ENCODE measurements at places on chromosomes 3 and 15.

GRCh38 chr15:60004009-60004845 is at the start of gene FOXB1:
TSS of gene FOXB1 (plus strand) at chr15:60004311. CDS start at chr15:60004964, 653 bp downstream.
- no peak for DNase-seq

DNA sequence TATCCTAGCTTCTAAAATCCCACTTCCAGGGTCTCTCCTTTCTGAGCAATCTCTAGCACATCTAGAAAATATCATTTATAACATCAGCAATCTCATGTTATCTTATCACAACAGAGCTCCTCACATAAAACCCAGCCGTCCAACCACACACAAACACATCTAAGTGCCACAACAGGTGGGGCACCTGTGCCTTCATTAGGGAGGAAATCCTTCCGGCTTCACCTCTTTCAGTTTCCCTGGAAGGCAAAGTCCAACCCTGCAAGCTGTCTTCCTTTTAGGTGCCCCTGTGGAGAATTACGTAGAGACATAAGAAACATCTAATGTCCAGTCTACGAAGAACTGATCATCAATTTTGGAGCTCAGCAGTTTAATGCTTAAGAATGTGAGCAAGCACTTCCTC is 1.6 kb downstream of the ZDHHC3 start:
- DNase-seq: no peak

- DNase-seq: no peak
These were observed 725.4 kb upstream of the NR2F2 start for GRCh38 chr15:95605098-95605497.

DNA sequence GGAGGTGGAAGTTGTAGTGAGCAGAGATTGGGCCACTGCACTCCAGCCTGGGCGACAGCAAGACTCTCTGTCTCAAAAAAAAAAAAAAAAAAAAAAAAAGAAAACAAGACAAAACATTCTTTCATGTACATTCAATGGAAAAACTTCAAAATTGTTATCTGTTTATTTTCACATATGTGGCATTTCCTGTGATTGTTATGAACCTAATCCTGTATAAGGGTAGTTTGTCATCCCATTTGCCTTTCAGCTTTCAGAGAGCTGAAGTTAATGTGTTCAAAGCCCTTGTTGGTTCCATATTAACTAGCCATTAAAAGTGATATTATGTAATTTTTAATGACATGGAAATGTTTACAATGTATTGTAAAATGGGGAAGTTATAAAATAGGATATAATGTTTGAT is 17.3 kb upstream of the NCK1 start:
- no peak for DNase-seq

- DNase-seq: no peak
These were observed 30.1 kb upstream of the SPTSSB start for GRCh38 chr3:161401389-161401788.

DNA sequence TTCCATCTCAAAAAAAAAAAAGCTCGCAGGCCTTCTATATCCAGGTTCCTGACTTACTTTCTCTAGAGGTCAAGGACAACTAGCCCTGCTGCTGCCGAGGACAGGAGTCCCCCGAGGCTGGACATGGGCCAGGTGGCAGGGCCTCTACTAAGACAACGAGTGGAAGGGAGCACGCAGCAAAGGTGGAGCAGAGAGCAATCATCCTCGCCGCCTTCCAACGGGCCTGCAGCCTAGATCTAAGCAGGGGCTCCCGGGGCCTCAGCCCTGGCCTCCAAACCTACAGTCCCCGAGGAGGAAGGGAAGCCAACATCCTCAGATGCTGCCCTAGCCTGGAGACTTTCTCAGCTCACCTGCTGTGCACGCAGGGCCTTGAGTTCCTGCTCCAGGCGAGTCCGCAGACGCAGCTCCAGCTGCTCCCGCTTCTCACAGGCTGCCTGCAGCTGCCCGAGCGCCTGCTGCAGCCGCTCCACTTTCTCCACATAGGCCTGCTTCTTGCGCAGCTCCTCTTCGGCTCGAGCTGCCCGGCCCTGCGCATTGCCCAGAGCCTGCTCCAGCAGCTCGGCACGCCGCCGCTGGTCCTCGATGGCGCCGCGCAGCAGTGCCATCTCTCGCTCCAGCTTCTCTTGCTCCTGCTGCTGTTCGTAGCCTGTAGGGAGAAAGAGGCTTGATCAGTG is 12.9 kb downstream of the AMOTL2 start:
- no peak for DNase-seq

DNA sequence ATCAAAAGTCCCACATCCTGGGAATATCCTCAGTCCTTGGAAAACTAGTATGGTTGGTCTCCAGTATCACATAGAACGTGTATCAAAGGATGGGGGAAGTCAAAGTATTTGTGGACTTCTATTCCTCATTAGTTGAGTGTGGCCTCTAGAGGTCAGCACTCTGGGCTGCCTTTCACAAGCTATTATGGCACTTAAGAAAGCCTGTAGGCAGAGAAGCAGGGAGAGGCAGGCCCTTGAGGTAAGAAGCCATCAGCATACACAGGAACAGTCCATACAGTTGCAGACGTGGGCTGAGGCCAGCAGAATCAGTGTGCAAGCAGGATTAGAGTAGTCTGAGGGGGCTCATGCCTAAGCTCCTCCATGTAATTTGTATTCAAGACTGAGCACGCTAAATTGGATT is 341.7 kb downstream of the CLSTN2 start:
- DNase-seq: no peak

DNA sequence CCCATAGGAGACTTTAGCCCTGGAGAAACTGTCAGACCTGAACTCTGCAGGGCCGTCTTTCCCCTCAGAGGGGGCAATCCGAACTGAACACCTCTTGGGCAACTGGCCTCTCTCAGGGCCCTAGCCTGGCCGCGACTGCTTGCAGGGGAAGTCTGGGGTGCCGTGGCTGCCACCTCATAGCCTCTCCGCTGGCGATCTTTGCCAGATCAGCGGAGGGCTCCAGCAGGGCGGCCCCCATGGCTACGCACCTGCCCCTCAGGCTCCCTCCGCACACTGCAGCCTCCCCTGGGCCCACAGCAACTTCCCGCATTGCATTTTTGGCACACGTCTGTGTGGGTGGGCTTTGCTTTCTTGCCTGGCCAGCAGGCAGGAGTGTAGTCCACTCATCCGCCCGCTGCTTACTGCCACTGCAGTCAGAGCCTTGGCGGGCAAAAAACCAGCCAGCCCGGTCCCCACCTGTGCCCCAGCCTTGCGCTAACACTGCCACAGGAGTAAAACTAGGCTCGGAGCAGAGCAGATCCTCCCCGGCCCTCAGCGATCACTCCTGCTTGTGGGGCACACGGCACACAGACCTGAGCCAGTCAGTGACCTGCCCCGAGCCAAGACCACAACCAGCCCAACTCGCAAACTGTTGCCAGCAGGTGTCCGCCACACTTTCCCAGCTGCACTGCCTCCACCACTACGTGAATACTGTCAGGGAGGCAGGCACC is 266.8 kb upstream of the CBLB start:
- no peak for DNase-seq

DNA sequence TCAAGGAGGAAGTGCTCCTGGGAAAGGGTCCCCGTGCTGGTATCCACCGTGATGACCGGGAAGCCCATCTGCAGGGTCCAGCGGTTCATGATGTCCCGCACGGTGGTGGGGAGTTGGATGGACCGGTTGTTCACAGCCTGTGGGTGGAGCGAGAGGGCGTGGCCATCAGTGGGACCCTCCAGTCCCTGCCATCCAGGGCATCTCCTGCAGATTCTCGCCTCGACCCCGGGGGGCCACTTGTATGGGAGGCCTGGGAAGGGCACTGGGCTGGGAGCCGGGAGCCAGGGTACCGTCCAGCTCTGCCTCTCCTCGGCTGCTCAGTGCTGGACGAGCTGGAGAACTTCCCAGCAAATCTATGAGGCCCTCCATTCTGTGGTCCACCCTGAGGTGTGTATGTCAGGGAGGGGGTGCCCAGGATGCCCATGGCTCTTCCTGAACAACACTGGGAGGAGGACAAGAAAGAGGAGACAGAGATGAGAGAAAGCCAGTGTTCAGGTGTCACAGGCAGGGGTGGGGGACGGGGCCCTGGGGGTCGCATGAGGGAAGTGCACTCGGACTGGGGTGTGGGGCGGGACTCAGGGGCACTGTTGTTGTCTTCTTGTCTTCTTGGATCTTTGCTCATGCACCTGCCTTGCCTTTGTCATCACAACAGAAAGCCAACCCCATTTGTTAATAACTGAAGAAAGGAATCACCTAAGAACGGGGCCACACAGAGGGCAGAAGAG is 13.0 kb downstream of the ANPEP start:
- no peak for DNase-seq

GRCh38 chr3:151568184-151568583 is 107.3 kb upstream of the IGSF10 start:
- no peak for DNase-seq

DNA sequence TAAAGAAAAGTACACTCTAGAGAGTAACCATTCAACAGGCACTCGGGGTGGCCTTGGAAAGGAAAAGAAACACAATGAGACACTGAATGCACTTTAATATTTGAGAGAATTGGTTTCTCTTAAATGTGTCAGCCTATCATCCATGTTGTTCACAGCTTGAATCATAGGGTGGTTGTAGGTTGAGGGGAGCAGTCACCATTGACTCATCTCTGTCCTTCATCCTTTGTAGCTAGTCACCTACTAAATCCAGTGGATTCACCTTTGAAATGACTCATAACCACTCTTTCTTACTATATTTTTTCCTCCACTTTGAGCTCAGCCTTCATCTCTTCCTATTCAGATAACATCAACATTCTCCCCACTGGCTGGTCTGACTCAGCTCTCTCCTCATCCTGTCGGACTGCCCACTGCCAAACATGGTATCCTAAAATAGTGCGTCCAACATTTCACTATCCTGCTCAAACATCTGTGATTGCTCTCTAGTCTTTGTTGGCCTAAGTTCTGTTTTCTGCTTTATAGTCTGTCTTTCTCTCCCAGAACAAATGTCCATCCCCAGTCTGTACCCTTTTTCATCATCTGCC is 182.7 kb upstream of the GADL1 start:
- peak; percentile 28 for DNase-seq

DNA sequence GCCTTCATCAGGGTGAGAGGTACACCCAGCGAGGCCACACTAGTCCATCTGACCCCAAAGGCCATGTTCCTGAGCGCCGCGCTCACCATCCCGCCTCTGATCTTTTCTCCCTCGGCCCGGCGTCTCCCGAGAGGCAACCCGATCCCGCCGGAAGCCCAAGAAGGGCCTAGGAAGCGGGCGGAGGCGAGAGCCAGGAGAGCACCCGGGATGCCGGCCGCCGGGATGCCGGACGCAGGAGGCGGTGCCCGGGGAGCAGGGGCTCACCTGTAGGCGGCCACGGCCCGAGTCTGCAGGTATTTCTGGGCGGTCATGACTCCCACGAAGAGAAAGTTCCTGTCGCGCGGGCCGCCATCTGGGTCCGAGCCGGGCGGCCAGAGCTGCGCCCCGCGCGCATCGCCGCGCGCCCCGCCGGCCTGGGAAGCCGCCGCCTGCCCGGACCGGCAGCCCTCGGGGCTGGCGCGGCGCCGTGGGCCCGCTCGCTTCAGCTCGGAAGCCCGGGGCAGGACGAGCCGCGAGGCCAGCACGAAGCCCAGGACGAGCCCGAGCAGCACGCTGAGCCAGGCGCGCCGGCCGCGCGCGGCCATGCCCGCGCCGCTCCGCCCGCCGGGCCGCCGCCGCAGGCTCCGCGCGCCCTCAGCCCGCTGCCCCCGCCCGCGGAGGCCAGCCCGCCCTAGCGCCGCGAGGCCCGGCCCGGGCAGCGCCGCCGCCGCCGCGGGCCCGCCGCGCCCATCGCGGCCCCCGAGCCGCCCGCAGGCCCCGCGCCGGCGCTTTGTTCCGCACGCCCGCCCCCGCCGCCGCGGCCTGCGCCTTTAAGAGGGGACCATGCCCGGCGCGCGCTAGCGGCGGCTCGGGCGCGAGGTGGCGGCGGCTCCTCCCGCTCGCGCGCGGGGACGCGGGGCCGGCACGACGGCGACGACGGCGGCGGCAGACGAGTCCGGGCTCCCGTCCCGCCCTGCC is 697 bp downstream of the CHSY1 start:
- peak; percentile 61 for DNase-seq

- DNase-seq: no peak
These were observed 44.4 kb upstream of the PSMD6 start for GRCh38 chr3:64067506-64068346.

GRCh38 chr15:50335251-50335650 is 19.7 kb downstream of the GABPB1 start:
- DNase-seq: no peak

DNA sequence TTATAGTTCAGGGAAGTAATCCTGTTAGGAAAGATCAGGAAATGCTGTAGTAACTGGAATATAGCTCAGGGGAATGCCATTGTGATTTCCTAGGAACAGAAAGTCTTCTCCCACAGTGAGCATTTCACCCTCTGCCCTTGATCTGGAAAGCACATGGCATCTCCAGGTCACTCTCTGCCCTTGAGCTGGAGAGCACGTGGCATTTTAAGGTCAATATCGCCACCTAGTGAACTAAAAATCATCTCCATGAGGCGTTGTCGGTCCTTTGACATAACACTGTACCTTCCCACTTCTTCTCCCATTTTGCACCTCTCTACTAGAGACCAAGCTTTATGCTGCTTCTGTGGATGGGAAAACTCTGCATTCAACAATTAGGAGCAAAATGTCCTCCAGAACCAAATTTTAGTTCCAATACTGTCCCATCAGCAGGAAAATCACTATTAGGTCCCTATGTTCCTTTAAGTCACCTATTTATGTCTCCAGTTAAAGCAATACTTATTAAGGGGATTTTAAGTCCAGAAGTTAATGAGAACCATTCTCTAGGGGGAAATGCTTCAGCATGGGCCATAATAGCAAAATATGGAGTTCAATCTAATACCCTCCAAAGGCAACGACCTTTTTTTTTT is 54.7 kb upstream of the GK5 start:
- peak; percentile 7 for DNase-seq

DNA sequence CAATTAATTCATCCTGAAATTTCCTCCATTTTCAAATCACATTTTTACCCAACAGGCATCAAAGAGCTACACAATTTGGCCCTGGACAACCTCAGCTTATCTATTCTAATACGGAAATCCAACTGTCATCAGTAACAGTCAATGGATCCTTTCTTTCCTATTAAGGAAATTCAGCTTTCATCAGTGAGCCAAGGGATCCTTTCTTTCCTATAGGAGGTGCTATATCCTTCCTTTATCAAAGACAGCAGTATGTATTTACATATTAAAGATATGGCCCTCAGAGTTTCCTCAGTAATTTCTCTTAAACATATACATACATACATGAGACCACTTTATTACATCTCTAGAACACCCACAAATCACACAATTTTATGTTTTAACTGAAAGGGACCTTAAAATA is 10.1 kb downstream of the DHX36 start:
- DNase-seq: no peak

- DNase-seq: no peak
These were observed 72.0 kb upstream of the IQSEC1 start for GRCh38 chr3:13145131-13145825.

Data from stimulated activated CD4-positive, alpha-beta T cell treated with anti-CD3 and anti-CD28 coated beads, Interleukin-4, amount 100 ng/mL, for 1 hour (primary cell).